ENCODE measurements at places on chromosomes 7 and 10.

GRCh38 chr7:133196856-133197612, 55.8 kb upstream of the EXOC4 start:
- DNase-seq, result no peak

DNA sequence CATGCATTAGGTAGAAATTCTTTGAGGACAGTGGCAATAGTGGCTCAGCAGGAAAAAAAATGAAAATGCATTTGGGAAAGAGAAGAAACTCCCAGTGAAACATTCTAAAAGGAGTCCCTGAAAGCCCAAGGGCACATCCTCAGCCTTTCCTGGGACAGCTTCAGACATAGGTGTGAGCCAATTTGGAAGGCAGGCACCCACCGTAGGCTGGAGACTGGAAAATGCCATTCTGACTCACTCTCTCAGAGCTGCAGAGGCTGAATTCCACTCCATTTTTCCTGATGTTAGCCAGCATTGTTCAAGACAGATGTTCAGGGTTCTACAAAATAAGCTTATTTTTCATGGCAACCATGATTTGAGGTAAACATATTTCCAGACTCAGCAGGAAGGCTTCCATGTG, 379.0 kb upstream of the FZD8 start:
- no peak for DNase-seq

GRCh38 chr7:27652518-27652917, 10.2 kb downstream of the HIBADH start:
- DNase-seq, result no peak

DNA sequence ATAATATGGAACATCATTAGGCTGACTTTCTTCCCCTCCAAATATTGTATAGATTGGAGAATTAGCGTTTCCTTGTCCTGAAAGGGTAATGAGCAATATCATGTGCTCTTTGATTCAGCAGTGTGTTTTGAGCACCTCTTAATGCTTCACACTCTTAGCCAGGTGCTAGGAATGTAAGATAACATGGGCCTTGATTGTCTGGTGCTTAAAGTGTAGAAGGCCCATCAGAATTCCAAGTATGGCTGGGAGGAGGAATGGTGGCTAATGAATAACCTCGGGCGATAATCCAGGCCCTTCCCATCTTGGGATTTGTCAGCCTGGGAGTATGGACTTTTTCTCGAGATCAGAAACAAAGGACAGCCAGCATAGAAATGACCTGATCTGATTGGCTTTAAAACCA, 8.6 kb downstream of the TSPAN13 start:
- DNase-seq, result no peak

DNA sequence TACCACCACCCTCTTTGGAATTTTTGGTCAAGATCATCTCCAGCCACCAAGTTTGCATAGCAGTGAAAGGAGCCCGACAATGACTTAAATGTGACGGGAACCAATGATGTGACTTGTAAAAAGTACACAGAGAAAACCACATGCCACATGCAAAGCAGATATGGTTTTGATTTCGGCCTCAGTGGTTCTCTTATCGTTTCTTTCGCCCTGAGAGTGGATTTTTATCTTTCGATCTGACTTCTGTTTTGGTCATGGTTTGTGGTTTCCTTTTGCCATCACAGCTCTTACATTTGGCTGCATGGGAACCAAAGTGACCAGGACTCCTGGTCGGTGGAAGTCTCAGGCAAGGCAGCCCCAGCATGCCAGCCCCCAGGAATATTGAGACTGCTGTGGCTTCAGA, 31.5 kb downstream of the TCF7L2 start:
- no peak for DNase-seq

DNA sequence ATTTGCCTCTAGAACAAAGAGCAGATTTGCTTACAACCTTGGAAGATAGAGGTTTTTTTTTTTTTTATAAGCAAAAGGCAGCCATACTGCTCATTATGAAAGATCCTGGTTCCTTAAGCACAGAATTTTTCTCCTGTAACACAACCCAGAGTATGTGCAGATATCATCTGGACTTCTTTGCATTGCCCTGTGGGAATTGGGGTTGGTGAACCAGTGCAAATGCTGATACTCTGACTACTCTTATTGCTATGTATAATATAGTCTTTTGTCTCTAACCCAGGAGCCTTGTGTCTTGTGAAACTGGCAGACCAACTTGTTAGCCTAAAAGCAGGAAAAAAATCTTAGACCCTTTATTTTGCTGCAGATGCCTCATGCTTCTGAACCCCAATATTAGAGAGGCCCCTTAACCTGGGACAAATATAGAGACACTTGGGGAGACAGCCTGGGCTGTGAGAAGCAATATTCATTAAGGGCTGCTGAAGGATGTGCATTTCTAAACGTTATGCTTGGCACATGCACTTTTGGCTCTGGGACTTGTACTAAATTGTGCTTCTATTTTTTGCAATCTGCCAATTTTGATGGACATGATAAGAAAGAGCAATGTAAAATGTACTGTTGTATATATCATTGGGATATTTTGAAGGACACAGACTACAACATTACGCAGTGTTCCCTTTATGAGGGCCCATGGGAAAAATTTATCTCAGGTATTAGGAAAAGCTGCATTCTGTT, 78.9 kb downstream of the ANLN start:
- DNase-seq, result no peak

DNA sequence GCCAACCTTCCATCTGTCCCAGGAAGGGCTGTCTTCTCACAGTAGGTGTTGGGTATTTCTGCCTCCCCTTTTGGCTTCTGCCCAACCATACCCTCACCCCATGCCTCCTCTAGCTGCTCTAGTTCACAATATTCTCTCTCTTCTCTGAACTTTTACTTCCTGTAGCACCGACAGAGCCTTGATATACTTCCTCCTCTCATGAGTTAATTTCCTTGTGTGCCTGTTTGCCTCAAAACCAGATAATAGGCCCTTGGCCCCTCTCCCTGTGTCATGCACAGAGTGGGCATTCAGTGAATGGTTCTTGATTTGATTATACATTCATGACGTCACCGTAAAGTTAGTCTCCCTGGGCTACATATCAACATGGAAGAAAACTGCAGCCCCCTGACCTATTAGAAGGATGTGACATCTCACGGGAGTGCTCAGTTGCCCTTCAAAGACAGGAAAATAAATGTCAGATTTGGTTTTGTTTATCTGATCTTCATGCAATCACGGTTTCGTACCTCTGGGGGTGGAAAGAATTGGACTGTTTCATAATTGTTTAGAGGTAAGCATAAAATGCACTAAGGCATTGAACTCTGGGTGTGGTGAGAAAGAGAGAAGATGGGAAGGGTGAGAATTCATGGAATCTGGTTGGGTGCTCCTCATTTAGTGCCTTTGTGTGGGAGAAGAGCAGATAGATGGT, 127.7 kb downstream of the ITIH5 start:
- DNase-seq, result no peak

DNA sequence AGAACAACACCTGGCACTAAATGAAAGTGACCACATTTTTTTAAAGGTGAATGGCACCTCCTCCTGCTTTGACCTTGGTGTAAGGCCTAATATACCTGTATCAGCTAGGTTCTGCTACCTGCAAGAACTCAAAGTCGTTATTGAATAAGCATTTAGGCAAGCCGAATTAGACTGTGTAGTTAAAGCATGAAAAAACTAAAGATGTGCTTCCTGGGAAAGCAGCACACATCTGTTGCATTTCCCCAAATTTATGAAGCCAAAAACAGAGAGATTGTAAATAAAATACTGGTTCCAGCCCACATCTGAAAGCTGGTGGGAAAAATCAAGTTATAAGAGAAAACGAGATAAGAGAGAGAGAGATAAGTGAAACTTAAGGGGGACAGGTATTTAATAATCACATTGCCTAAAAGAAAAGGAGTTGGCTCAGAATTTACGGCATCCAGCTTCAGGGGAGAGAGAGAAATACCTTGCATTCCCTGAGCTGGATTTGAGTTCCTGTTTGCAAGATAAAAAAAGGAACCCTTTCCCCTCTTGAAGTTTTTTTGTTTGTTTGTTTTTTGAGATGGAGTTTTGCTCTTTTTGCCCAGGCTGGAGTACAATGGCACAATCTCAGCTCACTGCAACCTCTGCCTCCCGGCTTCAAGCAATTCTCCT, 1.8 kb upstream of the XPNPEP1 start:
- DNase-seq, result no peak

GRCh38 chr10:69004821-69005220, 16.2 kb downstream of the KIFBP start:
- DNase-seq, result peak; percentile 15

DNA sequence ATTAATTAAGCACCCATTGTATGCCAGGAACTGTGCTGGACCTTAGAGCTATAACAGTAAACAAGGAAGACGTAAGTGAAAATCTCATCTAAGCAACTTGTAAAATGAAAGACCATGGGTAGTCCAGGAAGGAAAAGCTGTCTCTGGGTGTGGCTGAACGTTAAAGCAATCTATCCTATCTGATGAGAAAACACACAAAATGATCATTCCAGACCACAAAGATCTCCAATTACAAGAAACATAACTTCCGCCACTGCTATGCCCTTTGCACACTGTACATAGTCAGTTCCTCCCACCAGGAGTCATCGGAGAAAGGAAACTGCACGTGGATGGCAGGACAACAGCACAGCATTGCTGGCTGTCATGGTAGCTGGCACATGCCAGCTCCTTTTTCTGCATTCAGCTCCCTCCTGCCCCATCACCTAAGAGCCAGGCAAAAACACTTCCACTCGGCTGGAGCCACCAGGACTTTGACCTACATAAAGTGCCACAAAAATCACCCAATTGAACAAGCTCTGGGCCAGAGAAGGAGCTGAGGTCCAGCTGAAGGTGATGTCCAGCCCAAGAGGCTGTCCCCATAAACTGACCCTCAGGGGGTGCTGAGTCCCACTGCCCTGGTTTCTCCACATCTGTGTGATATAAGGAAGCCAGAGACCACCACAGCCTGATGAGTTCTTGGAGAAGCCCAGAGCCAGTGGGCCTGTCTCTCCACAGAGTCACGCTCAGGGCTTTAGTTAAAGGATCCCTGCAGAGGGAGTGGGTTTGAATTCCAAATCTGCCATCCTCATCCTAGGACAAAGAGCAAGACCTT, 56.4 kb downstream of the STEAP1B start:
- no peak for DNase-seq

GRCh38 chr7:5694912-5695726, 86.3 kb downstream of the RNF216 start:
- no peak for DNase-seq
